Activated CD4-positive, alpha-beta T cell treated with anti-CD3 and anti-CD28 coated beads, Interleukin-2, amount 50 U/mL, for 24 hours (primary cell): ENCODE measurements at places on chromosomes 5 and 9.

DNA sequence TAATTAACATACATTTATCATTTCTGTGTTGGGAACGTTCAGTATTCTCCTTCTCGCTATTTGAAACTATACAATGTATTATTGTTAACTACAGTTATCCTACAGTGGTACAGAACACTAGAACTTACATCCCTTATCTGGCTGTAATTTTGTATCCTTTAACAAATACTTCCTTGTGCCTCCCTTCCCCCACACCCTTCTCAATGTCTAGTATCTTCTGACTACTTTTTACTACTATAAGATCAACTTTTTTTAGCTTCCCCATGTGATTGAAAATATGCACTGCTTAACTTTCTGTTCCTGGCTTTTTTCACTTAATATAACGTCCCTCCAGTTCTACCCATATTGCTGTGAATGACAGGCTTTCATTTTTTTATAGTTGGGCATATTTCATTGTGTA lies 253.5 kb downstream of the RAB3C start:
- no peak for DNase-seq

DNA sequence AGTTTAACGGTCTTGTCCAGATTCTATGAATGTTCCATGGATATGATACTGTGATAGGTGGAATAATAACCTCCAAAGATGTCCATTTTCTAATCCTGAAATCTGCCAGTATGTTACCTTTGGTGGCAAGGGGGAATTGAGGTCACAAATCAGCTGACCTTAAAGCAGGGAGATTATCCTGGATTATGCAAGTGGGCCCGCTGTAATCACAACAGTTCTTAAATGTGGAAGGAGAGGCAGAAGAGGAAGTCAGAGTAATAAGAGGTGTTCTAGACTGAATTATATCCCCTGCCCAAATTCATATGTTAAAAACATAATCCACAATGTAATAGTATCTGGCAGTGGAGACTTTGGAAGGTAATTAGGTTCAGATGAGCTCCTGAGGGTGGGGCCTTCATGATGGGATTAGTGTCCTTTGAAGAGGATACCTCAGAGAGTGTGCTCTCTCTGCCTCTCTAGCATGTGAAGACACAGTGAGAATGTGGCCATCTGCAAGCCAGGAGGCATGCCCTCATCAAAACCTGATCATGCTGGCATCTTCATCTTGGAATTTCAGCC lies 47.6 kb upstream of the ZFAND5 start:
- DNase-seq = no peak

- DNase-seq = no peak
These were observed 85.8 kb upstream of the TAS2R1 start for GRCh38 chr5:9715891-9716335.

- no peak for DNase-seq
These were observed 43.2 kb downstream of the MRRF start for GRCh38 chr9:122307925-122308324.

DNA sequence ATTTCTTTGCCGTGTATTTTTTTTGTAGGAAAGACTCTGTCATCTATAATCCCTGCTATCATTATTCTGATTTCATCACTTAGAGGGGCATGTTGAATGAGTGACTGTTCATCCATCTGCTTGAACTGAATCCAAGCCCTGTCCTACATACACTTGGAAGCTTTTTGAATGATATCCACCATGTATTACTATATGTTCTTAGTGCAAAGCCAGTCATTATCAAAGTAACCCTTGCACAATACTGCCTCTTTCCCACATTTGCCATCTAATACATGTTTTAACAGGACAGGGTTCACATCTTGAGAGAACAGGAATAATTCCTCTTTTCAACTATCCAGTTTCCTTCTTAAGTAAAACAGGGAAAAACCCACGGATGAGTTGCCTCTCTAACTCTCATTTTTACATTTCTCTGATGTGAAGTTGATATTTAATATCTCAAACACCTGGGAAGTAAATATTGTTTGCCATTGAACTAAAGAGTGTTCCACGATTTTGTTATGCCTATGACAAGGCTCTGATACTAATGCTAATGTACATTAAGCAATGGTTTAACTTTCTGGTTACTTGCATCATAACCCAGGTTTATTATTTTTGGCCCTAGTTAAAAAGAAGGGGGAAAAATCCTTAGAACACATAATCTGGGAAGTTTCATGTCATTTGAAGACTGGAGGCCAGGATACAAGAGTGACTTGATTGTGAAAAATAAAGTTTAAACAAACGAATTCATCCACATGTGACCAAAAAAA lies 103.7 kb upstream of the TARS1 start:
- DNase-seq = no peak
